Activated naive CD4-positive, alpha-beta T cell treated with anti-CD3 and anti-CD28 coated beads, Interleukin-2, amount 50 U/mL, for 72 hours (primary cell): ENCODE measurements at places on chromosomes 5 and 9.

GRCh38 chr9:19493174-19493811 lies 84.5 kb downstream of the ACER2 start:
- peak; percentile 45 for DNase-seq

DNA sequence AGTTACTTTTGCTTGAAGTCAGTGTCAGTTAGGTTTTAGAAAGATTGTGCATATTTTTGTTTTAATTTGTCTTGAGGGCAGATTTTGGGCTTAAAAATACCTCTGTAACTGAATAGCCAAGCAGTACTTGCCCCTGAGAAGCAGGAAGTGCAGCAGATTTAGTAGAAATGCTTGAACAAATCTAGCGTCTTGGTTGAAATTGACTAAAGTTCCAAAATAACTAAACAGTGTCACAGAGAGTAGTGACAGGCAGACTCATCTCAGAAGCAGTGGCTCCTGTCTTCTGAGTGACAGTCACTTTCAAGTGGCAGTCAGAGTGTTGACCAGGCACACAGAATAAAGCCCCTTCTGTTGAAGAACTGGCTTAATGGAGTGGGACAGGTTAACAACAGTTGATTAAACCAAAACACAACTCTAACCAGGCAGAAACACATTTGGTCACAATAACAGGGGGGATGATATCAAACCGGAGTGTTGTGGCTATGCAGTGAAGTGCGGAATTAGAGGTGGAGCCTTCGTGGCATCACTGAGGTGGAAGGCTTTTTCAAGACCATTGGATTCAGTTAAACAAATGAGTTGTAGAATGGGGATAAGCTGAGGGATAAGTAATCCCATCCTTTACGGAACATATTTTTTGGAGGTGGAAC lies 29.1 kb downstream of the TRIO start:
- DNase-seq: no peak

- no peak for DNase-seq
Observed at GRCh38 chr9:90433398-90433941, 209.2 kb downstream of the DIRAS2 start.

- DNase-seq: no peak
Observed at GRCh38 chr9:71624728-71625127, 143.6 kb downstream of the CEMIP2 start.

DNA sequence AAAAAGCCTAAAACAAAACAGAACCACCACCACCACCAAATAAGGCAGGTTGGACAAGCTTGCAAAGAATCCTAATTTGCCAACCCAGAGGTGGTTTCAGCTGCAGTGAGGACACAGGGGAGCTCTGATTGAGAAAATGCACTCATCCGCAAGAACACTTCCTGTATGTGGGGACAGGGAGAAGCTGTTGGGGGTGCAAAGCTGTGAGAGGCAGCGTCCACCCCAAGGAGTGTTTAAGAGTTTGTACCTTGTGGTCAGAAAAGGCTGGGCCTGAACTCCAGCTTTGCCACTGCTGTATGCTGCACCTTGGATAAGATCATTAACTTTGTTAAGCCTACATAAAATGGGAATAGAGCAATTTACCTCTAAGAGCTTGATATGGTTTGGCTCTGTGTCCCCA lies 511.7 kb downstream of the BNC2 start:
- no peak for DNase-seq

DNA sequence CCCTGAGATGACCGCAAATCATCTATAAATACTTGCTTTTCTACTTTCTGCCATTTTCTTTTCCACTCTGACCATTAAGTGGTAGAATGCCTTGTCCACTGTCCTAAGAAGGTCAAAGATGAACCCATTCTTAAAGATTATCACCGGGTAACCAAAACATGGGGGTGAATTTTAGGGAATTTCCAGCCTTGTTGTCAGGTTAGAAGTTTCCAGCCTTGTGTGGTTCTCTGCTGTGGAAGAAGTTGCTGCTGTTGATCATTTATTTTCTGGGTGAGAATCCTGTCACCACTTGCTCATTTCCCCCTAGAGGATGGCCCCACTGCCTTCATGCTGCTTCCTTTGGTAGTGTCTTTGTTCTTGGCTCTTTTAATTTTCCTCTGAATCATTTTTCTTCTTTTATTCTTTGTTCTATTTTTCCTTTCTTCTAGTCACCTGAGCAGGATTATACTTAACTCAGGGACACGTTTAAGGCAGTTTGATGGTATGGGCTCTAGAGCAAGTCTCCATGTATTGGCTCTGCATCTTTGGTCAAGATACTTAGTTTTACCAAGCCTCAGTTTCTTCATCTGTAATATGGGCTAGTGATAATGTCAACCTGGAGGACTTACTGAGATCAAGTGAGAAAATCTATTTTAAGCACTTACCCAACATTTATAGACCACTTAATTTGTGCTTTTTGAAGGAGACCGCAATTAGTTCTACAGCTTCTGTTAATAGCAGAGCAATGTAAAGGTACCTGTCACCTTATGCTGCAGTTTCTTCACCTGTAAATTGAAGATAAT lies 266.2 kb downstream of the ARHGAP26 start:
- no peak for DNase-seq

DNA sequence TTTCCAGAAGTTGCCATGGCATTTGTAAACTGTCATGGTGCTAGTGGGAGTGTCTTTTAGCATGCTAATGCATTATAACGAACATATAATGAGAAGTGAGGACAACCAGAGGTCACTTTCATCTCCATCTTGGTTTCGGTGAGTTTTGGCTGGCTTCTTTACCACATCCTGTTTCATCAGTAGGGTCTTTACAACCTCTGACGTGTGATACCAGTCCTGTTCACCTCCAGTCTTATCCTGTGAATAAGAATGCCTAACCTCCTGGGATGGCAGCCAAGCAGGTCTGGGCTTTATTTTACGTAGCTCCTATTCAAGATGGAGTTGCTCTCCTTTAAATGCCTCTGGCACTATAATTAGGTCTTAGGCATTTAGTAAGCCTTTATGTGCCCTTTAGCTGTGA lies 20.4 kb upstream of the RFK start:
- DNase-seq: no peak

DNA sequence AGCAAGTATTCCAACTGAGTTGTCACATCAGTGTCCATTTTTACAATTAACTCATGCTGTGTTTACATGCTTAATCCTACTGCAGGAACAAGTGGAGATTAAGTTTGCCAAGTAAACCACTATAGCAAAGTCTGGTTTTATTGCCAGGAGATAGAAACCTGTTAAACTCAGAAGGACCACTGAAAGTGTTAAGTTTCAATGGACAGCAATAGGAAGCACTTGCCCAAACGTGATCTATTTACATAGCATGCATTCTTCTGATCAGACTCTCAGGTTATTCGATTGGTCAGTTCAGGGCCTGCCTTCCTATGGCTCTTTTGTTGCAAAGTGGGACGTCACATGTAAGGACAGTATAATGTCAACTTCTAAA lies 28.0 kb upstream of the IFNK start:
- DNase-seq: no peak

DNA sequence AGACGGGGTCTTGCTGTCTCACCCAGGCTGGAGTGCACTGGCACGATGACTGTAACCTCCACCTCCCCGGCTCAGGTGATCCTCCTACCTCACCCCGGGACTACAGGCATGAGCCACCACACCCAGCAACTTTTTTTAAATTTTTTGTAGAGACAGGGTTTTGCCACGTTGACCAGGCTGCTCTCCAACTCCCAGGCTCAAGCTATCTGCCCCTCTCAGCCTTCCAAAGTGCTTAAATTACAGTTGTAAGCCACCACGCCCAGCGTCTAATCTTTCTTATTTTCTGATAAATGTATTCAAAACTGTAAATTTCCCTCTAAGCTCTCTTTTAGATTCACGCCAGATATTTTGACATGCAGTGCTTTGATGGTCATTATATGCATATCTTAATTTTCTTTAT lies 10.3 kb downstream of the FRRS1L start:
- no peak for DNase-seq

GRCh38 chr9:127546125-127546832 lies 65.8 kb upstream of the STXBP1 start:
- no peak for DNase-seq

DNA sequence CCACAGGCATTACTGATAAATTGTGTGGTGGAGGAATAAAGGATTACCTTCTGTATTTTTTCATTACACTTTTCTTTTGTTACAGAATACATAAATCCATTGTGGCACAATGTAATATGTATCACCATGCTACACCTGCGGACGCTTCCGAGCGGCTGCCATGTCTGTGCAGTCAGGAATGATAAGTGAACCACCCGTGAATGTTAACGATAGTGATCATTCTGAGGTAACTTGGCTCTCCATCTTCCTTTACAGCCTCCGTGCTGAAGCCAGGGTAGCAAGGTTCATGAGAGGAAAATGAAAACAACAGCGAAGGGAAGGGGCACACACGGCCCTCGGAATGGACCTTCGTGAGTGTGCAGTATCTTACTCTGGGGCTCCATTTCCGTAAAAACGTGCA lies 161.2 kb downstream of the MAPKAP1 start:
- no peak for DNase-seq

DNA sequence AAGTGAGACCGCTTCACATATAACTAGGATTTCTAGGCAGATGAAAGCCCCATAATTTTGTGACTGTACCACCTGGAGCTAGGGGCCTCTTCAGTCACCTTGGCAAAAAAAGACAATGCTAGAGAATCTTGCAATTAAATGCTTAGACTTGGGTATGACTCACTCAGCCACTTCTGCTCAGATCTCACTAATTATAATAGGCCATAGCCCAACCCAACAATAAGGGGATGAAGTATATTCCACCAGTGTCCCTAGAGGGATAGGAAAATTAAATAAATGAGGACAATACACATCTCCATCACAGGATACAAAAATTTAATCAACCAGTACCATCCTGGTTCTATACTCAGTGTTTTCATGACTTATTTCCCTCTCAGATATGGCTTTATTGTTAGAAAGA lies 1079.9 kb upstream of the C9orf72 start:
- DNase-seq: no peak

GRCh38 chr5:91849069-91849468 lies 466.0 kb upstream of the ARRDC3 start:
- DNase-seq: no peak

DNA sequence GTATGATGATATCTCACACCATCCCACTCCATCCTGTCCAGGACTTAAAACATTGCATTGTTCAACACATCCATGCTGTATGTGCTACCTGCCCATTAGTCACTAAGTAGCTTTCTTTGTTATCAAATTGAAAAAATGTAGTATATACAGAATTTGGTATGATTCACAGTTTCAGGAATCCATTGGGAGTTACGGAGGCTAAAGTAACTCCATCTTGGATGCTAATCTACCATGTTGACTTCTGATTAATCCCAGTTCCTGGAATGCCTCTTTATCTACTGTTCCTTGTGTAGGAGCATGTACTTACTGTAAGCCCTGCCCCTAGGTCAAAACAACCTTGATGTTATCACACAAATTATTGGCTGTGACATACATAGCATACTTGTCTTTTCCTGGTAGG lies 38.9 kb upstream of the FOXB2 start:
- DNase-seq: no peak

DNA sequence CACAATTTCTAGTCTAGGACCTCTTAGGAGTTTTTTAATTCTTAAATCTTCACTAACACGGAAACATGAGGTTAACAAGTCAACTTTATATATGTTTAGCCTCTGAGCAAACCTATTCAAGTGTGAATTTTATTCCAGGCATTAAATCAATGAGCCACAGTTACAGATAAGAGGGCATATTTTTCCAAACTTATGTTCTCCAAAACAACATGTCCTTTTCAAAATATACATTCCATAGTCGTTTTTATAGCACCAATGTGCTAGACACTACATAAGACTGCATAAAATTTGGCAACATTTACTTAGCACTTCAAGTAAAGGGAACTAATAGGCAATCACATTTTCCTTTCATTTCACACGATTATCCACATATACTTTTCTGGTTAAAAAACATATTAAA lies 6.5 kb downstream of the TMEM245 start:
- no peak for DNase-seq

DNA sequence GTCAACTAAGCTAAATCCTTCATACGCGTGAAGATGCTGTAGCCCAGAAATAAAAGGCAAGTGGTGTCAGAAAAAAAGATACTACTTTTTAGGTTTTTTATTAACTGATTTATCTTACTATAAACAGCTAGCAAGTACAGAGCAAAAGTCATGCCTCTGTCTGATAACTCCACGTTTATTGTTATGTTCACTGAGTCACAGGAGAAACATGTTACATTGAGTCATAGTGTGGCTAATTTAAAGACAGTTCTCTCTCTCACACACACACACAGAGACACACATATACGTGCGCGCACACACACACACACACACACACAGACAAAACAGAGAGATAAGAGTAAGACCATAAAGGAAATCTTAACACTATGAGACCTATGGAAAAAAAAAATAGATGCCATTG lies 770.0 kb upstream of the CDH10 start:
- no peak for DNase-seq

- DNase-seq: no peak
Observed at GRCh38 chr9:33109097-33109496, 32.6 kb upstream of the SMU1 start.

GRCh38 chr9:73121375-73121935 lies 30.2 kb upstream of the ANXA1 start:
- DNase-seq: no peak

DNA sequence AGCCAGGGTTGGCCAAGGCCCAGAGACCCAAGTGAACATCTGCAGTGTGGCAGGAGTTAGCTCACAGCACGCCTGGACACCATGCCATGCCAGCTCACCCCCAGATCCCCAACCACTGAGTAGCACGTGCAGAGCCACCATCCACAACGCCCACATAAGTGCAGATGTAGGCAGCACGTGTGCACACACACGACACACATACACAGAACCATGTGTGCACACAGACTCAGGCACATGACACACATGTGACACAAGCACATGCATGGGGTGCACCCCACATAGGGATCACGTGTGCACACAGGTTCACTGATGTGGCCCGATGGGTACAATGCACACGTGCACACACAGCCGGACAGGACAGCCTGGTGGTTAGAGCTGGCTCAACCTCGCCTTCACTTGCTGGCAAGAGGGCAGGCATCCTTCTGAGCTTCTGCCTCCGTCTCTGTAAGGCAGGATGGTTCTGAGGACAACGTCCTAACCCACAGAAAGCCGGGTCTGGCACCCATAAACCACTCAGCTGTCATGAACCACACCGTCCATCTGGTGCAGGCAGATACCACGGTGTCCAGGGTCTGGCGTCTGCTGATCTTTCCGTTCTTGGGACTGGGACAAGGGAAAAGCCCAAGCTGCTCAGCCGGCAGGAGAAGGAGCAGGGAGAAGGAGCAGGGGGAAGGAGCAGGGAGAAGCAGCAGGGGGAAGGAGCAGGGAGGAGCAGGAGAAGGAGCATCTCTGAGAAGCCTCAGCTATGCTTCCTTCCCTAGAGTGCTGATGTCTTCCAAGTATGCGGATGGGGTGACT lies 12.0 kb downstream of the LRRC26 start:
- no peak for DNase-seq

- DNase-seq: no peak
Observed at GRCh38 chr5:89279391-89280036, 396.5 kb upstream of the MEF2C start.

GRCh38 chr5:116759860-116760640 lies 185.4 kb upstream of the SEMA6A start:
- no peak for DNase-seq
